Right lobe of liver (tissue), 6 donors: ENCODE measurements at places on chromosomes 7 and 10.

GRCh38 chr10:92829042-92829785, 19.1 kb upstream of the EXOC6 start:
- DNase-seq = no peak

DNA sequence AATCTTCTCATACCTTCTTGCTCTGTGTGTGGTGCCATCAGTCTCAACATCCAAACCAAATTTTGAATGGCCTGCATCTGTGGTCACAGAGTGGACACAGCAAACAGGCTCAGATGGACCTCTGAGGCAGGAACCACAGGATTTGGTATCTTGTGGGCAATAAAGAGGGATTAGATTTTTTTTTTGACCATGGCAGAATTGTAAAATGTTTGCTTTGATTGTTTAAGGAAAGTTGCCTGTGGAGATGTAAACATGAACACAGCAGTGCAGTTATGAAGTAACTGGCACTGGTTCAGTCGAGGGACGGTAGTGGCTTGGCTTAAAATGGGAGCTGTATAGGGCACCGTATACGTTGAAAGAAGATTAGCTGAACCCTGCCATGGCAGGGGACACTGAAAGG, 464.7 kb downstream of the SH2D4B start:
- DNase-seq = no peak

GRCh38 chr10:99329554-99330346, 594 bp downstream of the CNNM1 start:
- no peak for DNase-seq

DNA sequence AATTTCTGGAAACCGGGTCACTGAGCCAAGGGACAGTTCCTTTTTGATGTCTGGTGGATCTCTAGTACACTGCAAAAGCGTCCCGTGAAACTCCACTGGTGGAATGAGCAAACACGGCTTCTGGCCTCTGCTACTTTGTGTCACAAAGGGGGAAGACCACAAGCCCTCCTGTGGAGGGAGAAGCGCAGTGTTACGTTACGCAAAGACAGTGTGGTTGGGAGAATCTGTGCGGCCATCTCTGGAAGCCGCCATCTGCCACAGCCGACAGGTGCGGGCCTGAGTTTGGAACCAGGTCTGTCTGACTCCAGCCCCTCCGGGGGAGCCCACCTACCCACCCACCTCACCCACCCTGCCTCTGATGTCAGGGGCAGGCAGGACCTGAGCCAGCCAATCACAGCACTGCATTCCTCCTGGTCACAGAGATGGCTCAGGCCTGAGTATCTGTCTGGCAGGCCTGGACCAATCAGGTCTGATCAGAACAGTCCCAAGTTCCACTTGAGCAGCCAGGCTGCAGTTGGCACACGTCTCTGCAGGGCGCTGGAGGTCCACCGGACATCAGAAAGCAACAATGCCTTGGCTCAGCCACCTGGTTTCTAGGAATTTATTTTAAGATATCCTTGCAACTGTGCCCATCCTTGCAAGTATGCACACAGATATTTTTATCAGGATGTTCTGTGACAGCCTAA, 3.0 kb upstream of the CYP2W1 start:
- DNase-seq = no peak

DNA sequence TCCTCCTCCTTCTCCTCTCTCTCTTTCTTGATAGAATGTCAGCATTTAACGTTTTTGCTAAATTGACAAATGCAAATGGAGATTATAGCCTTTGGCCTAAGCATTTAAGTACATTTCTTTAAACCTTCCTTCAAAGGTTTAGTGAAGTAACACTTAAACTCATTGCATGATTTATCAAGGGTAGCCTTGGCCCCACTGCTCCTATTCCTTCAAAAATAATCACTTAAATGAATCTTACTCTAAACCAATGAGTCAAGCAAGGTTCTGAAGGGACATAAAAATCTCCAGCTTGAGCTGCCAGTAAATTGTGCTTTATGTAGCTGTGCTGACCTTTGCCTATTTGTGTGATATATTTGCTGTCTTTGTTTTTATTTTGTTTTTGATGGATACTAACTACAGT, 358.5 kb upstream of the AKR1E2 start:
- no peak for DNase-seq

GRCh38 chr7:31782411-31782991, 95.5 kb downstream of the PPP1R17 start:
- no peak for DNase-seq

- DNase-seq = no peak
These were observed 206.8 kb downstream of the SKIDA1 start for GRCh38 chr10:21318540-21319167.

DNA sequence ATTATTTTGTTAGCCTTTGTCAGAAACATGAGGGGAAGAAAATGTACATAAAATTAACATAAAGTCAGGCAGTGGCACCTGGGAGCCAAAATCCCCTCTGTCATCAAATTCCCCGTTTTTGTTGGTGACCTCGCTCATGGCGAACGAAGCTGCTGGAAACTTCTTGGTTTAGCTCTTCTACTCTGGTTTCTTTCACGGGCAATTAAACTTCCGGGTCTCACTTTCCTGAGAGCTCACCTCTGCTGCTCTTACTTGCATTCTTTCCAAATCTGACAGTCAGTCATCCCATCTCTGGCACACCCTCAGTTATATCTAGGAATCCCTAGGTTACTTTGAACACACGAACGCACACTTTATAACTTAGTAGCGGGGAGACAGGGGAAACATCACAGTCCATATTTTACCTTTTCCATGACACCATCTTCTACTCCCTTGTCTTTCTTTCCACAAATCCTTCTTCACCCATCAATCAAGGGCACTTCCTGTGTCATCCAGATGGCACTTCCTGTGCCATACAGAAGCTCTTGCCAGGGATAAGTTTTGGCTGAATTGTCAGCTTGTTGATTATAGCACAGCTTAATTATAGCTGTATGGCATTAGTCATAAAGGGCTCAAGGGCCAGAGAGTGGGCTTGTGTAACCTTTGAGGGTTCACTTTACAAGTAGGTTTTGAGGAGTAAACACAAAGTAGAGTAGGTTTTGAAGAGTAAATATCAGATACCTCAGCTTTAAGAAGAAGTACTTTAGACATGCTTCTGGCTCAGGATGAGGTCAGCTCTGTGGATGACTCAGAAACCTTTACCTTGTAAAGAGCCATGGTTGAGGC, 105.1 kb downstream of the GATA3 start:
- no peak for DNase-seq

GRCh38 chr7:103487419-103487818, 41.4 kb upstream of the SLC26A5 start:
- DNase-seq = no peak

- peak; percentile 52 for DNase-seq
These were observed 26.8 kb downstream of the VSIR start for GRCh38 chr10:71746344-71747037.

- no peak for DNase-seq
These were observed 459.6 kb downstream of the SDK1 start for GRCh38 chr7:3760651-3761050.

DNA sequence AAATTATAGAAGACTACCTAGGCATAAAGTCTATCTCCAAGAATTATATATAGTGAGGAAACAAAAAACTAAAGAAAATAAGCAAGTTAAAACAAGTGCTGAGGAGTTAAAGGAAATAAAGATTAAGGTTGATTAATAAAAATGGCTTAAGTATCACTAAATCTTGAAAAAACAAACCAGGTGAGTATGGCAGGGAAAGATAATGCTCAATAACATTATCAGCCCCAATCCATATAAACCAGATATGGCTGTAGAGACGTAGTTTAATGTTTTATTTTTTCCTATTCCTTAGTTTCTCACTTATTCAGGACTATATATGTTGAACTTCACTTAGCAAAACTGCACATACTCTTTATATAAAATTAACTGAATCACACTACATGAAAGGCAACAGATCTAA, 4.4 kb downstream of the WASL start:
- no peak for DNase-seq

- no peak for DNase-seq
These were observed 243.1 kb downstream of the FGFR2 start for GRCh38 chr10:121355161-121355560.

- no peak for DNase-seq
These were observed 211.0 kb downstream of the WDR11 start for GRCh38 chr10:121062115-121062514.

GRCh38 chr7:142334236-142334635, 76.4 kb upstream of the PRSS58 start:
- no peak for DNase-seq

DNA sequence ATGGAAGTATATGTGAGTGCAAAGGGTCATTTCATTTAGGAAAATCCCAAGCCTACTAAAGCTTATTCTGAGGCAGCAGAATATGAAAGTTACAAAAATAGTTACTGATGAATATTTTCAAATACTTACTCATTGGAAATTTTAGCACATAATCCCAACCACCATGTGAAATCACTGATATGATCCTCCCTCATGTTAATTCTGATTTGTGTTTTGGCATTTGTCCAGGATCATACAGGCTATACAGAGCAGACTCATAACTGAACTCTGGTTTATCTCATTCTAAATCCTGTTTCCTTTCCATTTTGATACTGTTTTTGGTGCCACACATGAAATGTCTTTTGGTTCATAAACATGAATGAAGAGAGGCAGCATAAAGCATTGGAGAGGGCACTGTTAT, 3.4 kb upstream of the FAM24B start:
- no peak for DNase-seq

DNA sequence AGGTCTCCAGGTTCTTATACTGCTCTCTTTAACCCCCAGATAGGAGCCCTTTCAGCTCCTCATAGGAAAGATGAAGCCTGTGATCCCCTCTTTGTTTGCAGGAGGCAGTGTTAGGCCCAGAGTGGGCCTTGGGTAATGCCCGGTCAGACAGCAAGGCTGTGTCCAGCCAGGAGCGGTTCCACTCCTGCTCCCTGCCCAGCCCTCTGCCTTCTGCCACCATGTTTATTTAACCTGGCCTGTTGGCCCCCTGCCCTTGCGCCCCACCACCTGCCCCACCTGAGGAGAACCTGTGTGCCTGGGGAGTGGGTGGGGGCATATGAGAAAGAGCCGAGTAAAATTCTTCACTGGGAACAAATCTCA, 24.3 kb downstream of the CDH23 start:
- no peak for DNase-seq

DNA sequence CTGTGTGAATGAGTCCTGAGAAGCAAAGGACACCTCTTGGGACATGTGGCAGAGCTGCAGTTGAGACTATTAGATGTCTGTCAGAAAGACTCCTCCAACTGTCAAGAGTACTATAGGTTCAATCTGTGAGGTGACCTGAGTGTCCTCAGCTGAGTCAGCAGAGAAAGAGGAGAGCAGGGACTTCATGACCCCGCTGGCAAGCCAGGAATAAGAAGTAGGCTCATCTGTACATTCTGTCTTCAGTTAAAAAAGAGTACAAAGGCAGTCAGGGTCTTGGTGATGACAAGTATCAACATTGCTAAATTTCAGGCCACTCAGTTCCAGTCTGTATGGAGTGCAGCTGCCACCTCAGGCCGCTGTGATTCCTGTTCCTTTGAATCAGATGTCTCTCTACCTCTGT, 25.1 kb downstream of the HECTD2 start:
- no peak for DNase-seq

DNA sequence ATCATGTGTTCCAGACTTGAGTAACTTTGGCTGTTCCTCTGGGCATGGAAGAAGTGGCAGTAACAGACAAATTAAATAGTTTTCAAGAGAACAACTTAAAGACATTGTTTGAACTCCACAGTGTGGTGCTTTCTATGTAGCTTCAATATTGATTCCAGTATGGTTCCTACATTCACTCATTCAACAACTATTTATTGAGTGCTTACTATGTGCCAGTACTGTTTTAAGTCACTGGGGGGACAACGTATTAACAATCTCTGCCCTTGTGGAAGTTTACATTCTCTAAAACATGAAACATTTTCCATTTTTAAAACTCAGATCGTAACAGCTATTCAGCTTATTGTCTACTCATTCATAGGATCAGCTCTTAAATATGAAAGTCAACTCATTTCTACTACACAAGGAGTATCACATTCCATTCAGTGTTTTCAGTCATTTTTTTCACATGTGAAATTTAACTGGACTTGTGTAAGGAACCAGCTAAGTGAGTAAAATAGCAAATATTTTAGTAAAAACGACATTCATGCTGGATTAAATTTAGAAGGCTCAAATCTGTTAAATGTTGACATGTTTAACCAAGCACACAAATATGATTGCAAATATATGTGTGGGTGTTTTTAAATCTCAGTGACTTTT, 13.6 kb upstream of the CUBN start:
- no peak for DNase-seq

DNA sequence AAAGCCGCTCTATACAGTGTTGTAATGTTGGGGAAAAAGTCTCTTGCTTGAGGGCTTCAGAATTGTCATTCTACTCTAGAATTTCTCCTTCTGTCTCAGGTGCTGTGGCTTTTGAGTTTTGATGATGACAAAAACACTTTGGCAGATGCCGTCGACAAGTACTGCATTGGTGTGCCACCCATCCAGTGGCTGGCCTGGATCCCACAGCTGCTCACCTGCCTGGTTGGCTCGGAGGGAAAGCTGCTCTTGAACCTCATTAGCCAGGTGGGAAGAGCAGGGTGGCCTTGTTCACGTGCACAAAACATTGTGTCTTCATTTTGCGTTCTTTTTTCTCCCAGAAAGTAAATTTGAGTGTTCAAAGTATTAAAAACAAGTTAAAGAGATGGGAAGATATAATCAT, 112.0 kb downstream of the TRRAP start:
- no peak for DNase-seq

GRCh38 chr10:18140957-18141845, 977 bp downstream of the CACNB2 start:
- no peak for DNase-seq

DNA sequence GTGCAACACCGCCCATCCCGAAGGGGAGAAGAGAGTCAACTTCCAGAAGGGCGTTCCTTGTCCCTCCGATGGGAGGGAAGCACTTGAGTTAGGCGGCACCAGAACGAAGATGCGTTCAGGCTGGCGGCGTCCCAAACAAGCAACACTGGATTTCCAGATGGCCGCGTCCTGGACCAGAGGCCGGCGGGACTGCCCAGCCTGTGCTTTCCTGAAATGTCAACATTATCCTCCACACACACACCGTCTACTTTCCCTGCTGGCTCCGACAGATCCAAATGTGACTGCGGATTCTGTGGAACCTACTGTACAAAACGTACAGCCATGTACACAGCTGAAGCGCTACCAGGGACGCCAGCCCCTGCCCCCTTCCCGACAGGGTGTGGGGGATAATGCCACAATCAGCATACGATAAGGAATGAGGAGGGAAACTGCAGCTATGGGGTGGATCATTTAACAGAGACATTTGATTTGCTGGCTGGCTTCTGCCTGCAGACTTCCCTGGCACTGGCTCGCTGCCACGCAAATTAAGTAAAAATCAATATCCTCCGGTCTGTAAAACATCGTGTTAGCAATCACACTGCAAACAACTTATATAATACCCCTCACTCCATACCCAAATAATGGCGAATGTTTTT, 82.1 kb downstream of the ZRANB1 start:
- DNase-seq = no peak

DNA sequence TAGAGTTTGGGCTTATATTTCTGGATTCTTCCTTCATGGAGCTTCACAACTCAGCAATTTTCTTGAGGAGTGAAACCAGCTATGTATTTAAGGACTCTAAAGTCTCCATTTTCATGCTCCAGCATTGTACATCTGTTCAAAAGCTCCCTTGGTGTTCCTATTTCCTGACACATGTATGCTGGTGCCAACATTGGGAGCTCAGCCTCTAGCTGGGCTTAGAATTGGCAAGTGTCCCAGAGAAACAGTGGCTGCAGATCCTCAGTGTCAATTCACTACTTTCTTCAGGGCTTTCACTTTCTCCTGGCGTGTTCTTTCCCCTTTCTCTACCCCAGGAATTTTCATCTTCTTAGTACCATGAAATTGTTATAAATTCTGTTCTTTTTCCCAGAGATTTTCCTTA, 103.1 kb downstream of the ZNF467 start:
- DNase-seq = no peak
